MM.1S (cell line): ENCODE measurements at places on chromosomes 1 and 21.
A peak's percentile ranks its signal among the peaks of the same experiment; 100 is the strongest.

DNA sequence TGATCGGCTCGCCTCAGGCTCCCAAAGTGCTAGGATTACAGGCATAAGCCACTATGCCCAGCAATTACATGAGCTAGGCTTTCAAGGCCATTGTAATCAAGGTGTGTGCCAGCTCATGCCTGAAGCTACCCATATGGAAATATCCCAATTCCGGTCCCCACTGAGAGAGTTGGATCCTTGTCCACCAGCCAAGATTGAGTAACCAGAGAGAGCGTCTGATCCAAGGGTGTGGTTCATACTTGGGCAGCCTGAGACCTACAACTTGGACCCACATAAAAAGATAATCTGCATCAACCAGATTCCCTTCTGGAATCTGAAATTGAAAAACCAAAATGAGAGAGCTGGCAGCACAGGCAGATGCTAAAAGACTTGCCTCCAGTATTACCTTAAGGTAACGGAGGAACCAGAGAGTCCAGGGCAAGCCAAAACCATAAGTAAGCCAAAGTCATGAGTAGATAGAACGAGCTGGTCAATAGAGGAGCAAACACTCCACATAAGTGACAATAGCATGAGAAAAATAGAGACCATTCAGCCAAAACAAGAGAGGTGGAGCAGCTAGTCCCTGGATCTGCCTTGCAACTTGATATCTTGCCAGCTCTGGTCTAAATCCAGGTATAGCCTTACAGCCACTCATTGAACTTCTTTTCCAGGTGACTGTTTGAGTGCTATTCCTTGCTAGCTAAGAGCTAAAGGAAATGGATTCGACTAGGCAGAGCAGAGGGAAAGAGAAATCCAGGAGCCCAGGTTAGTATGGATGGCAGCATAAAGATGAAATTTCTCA, 63.8 kb upstream of the ATP1A1 start:
- H3K27me3 ChIP-seq, result no peaks in the 10 kb centered on the region
- no peaks in the 10 kb centered on the region for H3K4me1 ChIP-seq
- H3K4me3 ChIP-seq, result no peak overlapping the region
- H3K27ac ChIP-seq, result no peak overlapping the region

DNA sequence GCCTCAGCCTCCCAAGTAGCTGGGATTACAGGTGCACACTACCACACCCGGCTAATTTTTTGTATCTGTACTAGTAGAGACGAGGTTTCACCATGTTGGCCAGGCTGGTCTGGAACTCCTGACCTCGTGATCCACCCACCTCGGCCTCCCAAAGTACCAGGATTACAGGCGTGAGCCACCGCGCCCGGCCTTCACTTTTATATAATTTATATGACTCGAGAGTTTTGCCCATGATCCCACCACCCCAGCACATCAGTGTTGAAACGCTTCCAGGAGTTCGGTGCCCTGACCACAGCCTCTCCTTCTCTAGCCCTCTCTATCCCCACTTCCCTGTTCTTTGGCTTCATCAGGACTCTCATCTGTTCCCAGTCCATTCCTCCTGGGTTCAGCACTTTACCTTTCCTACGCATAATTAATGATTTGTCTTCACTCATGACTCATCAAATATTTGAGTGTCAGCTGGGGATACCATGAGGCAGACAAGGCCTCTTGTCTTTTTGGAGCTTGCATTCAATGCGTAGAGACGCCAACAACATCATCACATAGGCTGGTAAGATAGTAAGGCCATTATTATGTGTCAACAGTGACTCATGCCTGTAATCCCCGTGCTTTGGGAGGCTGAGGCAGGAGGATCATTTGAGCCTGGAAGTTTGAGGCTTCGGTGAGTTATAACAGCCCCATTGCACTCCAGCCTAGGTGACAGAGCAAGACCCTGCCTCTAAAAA, 1.4 kb downstream of the PMF1 start:
- H3K4me3 ChIP-seq, result peak overlapping the region; percentile 90; the same call in 1 of the 2 replicates
- no peaks in the 10 kb centered on the region for H3K27me3 ChIP-seq
- peaks cover 28% of the 10 kb centered on the region for H3K4me1 ChIP-seq
- H3K27ac ChIP-seq, result no peak overlapping the region

- H3K4me3 ChIP-seq, result no peak overlapping the region
- H3K36me3 ChIP-seq, result no peaks in the 10 kb centered on the region
- no peaks in the 10 kb centered on the region for H3K27me3 ChIP-seq
- DNase-seq, result no peak
Measured at GRCh38 chr1:151529211-151529702, 10.9 kb upstream of the TUFT1 start.

DNA sequence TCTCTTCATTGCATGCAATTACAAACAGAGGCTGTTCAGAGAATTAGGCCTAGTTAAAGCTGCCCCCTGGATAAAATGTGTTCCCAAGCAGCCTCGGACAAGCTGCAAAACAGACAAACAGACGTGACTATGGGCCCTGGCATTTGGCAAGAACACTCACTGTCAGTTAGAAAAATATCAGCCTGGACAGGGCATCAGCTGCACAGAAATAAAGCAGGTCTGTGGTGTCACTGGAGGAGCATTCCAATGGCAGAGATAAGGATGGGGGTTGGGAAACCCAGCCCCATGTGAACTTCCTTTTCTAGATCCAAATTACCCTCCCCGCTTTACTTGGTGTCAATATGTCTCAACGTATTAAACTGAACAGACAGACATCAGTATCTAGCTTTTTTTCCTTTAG, 177.1 kb downstream of the GPATCH2 start:
- no peaks in the 10 kb centered on the region for H3K36me3 ChIP-seq
- H3K4me3 ChIP-seq, result no peak overlapping the region
- no peaks in the 10 kb centered on the region for H3K27me3 ChIP-seq
- no peaks in the 10 kb centered on the region for H3K4me1 ChIP-seq
- no peak for DNase-seq

DNA sequence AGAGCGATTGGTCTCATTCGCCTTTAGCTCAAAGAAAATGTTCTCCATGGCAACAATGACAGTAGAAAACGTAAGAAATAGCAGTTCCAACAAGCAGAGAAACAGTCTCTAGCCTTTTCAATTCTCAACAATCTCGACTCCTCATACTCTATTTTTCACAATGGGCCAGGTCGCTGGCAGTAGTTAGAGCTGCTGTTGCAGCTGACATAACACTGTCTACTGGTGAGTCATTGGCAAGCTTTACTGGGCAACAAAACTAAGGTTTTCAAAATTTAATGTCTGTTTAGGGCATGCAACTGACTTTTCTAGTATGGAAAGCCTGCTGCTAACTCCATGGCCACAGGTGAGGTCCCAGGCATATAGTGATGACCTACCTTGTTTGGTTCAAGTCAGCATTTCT, 221.1 kb upstream of the KAZN start:
- no peaks in the 10 kb centered on the region for H3K36me3 ChIP-seq
- H3K27ac ChIP-seq, result no peak overlapping the region
- DNase-seq, result no peak
- H3K4me1 ChIP-seq, result no peaks in the 10 kb centered on the region

DNA sequence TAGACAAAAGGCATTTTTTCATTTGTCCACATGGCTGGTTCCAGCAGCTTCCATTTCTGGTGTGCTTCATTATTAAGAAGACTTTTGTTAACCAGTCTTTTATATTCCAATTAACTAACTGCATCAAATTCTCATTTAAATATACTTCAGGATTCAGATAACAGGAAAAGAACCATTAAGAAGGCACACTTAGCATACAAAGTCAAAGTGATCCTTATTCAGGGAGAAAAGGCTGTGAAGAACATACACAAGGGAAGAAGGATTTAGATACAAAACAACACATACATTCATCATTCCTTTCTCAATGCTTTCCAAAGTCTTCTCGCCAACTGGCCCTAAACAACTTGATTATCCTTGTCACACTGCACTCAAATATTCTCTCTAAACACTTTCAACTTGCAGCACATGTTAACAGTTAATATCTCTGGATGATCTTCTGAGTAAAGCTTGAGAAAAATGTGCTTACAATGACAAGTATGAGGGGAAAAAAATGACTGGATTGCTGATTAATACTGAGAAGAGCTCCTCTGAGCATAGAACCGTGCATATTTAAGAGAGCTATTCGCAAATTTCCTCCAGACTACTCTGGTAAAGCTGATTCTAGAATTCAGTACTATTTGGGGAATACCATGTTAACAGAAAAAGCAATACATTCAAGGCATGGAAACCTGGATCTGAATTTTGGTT, 225.2 kb upstream of the TNR start:
- H3K27ac ChIP-seq, result no peak overlapping the region
- no peaks in the 10 kb centered on the region for H3K4me1 ChIP-seq
- DNase-seq, result no peak
- no peaks in the 10 kb centered on the region for H3K36me3 ChIP-seq
- H3K27me3 ChIP-seq, result no peaks in the 10 kb centered on the region

- DNase-seq, result no peak
- no peak overlapping the region for H3K27ac ChIP-seq
- H3K4me3 ChIP-seq, result no peak overlapping the region
- no peaks in the 10 kb centered on the region for H3K27me3 ChIP-seq
Measured at GRCh38 chr1:183760661-183761060, 44.3 kb upstream of the RGL1 start.

- no peak overlapping the region for H3K4me3 ChIP-seq
- H3K4me1 ChIP-seq, result no peaks in the 10 kb centered on the region
- no peaks in the 10 kb centered on the region for H3K36me3 ChIP-seq
- peak; percentile 72 for DNase-seq
- H3K27me3 ChIP-seq, result no peaks in the 10 kb centered on the region
Measured at GRCh38 chr1:175725684-175726083, 17.7 kb downstream of the TNR start.

GRCh38 chr1:64310760-64311159, 107.3 kb downstream of the UBE2U start:
- H3K4me3 ChIP-seq, result no peak overlapping the region
- H3K36me3 ChIP-seq, result no peaks in the 10 kb centered on the region
- H3K27ac ChIP-seq, result no peak overlapping the region

DNA sequence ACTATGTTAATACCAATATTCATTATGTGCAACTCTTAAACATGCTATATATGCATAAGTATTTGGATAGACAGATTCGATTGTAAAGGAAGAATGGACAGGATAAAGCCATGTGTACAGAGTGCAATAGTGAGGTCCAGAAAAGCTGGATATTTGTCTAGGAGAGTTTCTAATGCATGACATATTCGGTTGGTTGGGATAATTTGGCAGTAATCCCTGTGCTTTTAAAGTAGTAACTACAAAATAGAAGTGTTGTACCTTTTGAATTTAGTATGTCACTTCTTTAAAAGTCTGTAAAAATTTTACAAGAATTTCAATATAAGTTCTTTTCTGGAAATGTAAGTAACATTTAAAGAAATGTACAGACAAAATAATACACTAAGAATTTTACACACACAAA, 774.5 kb downstream of the USP25 start:
- peaks cover 35% of the 10 kb centered on the region for H3K27me3 ChIP-seq
- H3K36me3 ChIP-seq, result no peaks in the 10 kb centered on the region
- no peak overlapping the region for H3K27ac ChIP-seq
- H3K4me1 ChIP-seq, result peaks cover 9% of the 10 kb centered on the region
- no peak for DNase-seq

DNA sequence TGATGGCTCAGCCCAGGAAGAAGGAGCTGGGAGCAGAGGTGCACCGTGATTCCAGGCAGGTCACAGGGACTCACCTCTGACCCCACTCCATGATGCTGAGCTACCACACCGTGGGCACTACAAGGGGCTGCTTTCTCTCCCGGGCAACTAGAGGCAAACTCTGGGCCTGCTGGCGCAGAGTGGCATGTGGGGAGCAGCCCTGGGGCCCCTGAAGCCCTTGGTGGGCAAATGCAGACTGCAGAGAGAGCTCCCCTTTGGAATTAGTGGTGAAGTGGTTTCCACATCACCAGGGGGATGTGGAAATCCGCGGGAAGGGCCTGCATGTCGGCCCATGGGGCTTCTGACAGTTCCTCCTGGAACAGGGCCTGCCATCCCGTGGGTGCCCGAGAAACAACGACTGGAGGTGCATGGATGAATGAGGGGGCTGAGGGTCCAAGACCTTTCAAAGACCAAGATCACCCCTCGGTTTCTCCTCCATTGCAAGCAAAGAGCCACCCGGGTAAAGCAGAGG, 11.8 kb upstream of the MMEL1 start:
- H3K4me3 ChIP-seq, result no peak overlapping the region
- H3K27ac ChIP-seq, result no peak overlapping the region
- no peaks in the 10 kb centered on the region for H3K36me3 ChIP-seq
- peaks cover 54% of the 10 kb centered on the region for H3K27me3 ChIP-seq
- H3K4me1 ChIP-seq, result no peaks in the 10 kb centered on the region
